Dermis microvascular lymphatic vessel endothelial cell (primary cell): ENCODE measurements at places on chromosomes 5 and 9. TPM values are rescaled to one million over a fixed set of nuclear protein-coding genes. Genes with fewer than 3 reads are reported as not detected.
A peak's percentile ranks its signal among the peaks of the same experiment; 100 is the strongest.

DNA sequence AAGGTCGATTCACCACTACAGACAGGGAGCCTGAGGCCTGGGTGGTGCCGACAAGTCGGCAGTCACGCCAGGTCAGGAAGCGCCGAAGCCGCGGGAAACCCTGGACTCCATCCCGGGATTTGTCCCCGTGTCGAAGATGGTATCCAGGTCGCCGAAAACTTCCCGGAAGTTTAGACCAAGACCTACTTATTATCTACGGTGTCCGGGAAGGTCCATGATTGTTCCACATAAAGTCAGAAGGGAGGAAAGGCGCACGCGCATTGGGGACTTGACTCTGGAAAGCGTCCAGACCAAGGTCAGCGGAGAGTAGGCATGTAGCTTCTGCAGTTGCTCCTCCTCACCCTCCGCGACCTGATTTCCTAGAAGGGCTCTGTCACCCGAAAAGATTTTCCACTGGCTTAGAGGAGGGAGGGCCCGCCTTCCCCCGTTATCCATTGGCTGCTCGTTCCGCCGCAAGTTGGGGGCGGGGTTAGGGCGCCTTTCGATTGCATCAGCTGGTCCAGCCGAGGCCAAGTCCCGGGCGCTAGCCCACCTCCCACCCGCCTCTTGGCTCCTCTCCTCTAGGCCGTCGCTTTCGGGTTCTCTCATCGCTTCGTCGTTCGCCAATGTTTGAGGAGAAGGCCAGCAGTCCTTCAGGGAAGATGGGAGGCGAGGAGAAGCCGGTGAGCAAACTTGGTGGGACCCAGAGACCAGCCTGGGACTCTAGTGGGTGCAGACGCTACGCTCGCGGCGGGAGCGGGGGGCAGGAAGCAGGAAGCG is at the start of gene TARS1:
Gene TARS1, plus strand, starts transcription at position 484 of the 759 bp plus-strand sequence. Its CDS starts 122 bp downstream, at position 606.
- peak; percentile 100 for DNase-seq

DNA sequence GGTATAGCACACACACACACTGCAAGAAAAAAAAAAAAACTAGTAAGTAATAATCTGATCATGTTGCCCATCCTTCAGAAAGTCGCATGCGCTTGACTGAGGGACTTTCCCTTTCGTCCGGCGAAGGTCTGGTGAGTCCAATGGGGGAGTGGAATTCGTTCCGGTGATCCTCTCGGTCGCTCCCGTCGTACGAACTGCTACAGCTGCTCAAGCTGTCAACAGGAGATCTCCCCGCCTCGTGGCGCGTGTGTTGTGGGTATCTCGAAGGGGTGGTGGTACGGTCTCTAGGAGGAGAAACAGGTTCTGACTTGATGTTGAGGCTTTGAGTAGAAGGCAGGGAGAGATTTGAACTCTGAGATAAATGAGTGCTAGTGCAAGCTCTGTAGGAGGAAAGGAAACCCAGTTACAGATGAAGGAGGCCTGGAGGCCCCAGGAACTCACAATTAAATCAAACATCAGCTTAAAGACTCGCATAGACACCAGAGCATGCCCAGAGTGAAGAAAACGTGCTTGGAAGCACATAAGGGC is 160.4 kb downstream of the MEF2C start:
- DNase-seq: no peak

DNA sequence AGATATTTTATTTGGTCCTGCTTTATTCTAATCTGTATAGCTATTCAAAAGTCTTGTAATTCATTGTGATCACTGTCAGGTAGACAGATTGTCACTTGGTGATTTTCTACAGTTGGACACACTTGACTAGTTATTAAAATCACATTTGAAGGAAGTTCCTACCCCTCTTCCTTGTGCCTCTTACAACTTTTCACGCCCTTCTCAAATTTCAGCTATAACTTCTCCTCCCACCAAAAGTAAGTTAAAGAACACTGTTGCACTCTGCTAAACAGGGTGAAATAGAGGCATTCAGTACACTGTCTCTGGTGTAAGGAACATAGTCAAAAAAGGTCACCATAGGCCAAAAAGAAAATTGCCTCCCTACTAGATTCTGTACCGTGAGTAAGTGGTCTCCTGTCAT is 142.1 kb upstream of the POU5F2 start:
- DNase-seq: no peak

- DNase-seq: no peak
These were observed 65.8 kb downstream of the RAD23B start for GRCh38 chr9:107348836-107349235.

FOXD4 gene
- 0.13 TPM in 2 replicates for total RNA-seq
